ENCODE measurements at places on chromosomes 5 and 9.

DNA sequence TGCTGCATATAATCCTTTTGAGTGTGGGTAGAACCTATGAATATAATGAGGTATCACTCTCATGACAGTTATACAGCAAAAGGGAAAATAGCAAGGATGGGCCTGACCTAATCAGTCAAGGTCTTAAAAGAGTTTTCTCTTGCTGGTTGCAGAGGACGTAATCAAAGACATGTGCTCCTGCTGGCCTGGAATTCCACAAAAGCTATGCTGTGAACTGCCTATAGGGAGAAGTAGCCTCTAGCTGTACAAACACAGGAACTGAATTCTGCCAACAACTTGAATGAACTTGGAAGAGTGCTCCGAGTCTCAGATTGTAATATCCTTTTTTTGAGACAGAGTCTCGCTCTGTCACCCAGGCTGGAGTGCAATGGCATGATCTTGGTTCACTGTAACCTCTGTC, 195.6 kb downstream of the PLK2 start:
- DNase-seq: no peak

GRCh38 chr5:75666801-75667200, 50.4 kb downstream of the POC5 start:
- DNase-seq: no peak

DNA sequence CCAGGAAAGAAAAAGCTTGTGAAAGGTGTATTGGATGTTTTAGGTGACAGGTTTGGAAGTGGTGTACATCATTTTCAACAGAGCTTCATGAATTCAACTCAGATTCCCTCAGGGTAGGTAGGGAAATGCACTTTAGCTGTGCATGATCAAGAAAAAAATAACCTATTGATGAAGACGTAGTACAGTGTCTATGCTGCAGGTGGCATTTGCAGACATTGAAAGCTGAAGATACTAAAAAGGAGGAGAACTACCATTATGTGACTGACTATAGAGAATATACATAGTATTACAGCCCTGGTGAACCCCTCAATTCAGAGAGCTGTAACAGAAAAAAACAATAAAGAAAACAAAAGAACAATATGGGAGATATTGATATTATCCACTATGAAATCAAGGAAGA, 2344.7 kb upstream of the ACO1 start:
- no peak for DNase-seq

DNA sequence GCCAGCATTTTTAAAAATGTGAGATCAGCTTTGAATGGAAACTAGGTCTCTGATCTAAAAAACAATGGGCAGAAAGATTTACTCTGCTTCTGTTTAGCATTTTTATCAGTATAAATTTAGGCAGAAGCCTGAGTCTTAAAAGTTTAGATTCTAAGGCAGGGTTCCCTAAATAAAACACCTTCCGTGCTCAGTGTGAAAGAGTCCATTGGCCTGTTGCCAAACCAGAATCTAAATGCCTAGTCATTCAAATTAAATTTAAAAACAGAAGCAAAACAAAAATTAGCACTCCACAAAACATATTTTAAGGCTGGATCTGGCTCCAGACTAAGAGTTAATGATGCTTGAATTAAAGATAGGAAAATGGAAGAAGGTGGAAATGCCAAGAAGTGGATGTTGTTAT, 4.5 kb downstream of the TYRP1 start:
- DNase-seq: no peak
